ENCODE measurements at places on chromosomes 16 and 17.

GRCh38 chr17:45425125-45425983 is 7.3 kb downstream of the ARHGAP27 start:
- no peak for DNase-seq

DNA sequence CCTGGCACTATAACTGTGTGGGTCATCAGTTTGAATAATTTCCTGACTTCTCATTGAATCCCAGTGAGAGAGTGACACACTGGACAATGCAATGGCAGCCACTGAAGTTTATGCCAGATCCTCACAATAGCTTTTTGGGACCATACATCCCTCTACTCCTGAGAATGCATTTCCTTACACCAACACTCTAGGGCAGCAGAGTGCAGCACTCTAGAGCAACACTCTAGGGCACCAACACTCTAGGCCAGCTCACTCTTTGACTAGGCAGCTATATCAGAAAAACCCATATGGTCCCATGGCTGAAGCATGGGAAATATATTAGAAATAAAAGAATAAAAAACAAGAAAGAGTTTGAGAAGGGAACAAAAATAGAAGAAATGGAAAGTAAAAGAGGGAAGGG is 309.2 kb downstream of the MAP2K6 start:
- DNase-seq = no peak

DNA sequence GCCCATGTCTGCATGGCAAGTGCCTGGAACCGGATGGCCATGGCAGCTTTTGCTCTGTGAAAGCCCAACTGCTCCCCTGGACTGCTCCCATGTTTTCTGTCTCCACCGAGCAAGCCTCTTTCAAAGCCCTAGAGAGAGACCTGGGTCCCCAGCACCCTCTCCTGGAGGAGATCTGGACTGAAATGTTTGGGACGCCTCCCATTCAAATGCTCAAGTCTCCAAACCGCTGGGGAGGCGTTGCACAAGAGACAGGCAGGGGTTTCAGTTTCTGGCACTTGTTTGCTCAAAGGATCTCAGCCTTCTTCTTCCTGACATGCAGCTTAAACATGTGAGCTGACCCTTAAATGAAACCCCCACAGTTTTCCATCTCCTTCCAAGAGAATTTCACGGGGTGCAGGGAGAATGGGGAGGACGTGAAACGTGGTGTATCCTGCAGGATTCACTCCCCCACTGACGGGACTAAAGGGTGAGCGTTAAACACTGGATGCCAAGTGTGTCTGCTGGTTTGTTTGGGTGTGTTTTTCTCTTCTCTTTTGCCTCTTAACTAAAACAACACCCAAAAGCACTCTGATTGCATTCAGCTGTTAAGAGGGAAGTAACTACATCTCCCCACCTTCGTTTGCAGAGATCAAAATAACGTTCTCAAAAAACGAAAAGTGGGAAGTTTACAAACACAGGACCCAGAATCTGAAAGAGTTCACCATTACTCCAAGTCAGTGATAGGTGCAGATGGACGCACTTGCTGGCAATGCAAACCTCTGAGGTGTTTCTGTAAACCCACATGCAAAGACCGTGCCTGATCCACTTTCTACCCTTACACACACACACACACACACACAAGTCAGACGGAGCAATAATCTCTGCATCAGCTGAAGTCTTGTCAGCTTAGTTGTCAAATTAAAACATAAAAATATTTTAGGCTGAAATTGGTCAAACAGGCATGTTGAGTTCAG is 256.9 kb downstream of the C16orf95 start:
- no peak for DNase-seq

DNA sequence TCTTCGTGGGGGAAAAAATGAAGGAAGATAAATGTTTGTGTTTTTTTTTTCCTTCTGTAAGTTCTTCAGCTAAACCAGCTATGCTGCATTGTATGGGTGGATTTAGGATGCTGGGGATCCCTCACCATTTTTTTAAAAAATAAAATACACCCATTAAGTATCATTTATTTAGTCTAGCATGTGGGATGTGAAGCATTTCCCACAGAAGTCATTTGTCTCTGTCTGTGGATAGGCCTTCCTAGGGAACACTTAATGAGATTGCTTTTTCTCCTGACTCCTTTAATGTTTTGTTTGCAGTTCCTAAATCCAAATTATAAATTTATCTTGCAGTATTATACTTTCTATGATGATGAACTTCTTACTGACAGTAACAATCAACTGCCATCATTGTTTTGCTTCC is 146.7 kb downstream of the PPM1E start:
- DNase-seq = no peak

GRCh38 chr16:57672416-57672815 is 4.3 kb downstream of the ADGRG3 start:
- DNase-seq = no peak

All from stimulated activated effector memory CD8-positive, alpha-beta T cell treated with anti-CD3 and anti-CD28 coated beads, Interleukin-12 subunit alpha, Interleukin-12 subunit beta, amount 100 ng/mL, for 72 hours (primary cell).